ENCODE measurements at places on chromosomes 6 and 20.
A peak's percentile ranks its signal among the peaks of the same experiment; 100 is the strongest.

GRCh38 chr20:57435498-57436222, 44.5 kb downstream of the RBM38 start:
- DNase-seq: peak; percentile 47

GRCh38 chr6:97392735-97393134, 109.7 kb upstream of the MMS22L start:
- DNase-seq: no peak

DNA sequence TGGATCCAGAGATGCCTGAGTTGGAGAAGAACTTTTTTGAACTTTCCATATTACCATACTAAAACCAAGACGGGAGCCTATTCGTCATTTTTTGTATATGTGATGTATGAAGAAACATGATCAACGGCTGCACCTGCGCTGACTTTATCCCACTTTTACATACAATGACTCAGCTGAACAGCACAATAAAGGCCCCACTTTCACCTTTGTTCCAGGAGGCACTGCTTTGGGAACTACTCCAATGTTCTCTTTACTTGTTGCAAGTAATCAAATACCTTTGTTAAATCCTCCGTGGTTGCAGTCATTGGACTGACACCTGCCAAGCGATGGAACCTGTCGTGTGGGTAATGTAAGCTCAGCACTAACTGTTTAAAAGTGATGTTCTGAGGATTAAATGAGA, 17.3 kb upstream of the BTN3A2 start:
- no peak for DNase-seq

DNA sequence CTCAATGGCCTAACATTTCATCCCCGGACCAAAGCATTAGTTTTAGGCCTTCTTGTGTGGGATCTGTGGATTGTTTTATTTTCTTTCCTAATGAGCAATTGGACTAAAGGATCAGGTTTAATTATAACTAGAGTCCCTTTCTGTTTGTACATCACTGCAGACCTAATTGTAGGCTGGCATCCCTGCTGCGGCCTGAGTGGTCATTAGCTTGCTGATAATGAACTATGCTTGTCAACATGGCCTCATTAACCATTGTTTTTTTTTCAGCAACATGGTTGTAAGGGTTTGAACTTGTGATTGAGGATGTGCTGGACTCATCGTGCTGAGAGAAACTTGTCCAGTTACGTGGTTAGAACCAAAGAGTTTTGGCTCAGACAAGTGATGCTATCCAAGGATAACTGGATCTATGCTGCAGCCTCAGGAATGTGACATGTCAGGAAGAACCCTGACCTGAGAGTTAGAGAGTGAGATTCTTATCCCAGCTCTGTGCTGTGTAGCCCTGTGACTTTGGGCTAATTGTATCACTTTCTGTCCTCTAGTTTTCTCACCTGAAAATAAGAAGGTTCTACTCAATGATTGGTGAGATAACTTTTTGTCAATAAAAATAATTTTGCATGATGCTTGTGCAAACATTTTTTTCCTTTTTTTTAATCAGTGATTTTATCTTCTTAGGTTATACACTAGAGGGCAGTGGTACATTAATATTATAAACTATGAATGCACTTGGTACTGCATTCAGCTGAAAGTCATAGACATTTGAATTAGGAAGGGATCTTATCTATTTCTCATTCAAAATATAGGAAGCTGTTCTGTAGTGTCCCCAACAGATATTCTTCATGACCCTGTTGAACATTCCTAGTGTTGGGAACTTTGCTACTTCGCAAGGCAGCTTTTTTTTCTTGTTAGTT, 140.9 kb downstream of the RNF144B start:
- no peak for DNase-seq

DNA sequence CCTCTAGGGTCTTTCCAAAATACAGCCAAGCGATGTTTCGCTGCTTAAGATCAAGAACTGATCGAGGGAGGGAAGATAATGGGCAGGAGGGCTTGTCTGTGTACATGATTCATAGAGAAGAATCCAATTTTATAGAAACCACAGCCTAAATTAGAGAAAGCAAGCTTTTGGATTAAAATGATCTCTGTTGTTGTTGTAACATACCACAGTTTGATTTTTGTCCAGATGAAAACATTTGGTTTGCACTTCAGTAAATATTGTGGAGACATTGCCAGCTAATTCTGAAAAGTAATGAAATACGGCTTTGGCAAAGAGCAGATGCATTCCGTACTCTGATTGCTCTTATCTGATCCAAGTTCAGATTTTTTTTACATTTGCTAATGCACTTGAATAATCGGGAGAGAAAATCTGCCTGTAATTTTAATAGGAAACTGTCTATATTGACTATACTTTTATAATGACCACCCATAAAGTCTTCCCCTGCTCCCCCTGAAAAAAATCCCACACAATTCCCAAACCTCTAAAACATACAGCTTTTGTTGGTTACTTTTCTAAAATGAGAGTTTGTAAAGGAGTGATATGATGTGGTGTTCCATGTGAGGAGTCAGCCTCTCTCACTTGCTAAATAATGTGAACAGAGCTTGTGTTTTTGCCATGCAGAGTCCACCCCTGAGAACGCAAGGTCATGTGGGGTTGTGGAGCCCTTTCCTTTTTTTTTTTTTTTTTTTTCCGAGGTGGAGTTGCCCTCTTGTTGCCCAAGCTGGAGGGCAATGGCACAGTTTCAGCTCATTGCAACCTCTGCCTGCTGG, 199.9 kb downstream of the DTNBP1 start:
- DNase-seq: no peak

- DNase-seq: no peak
These were observed 23.2 kb upstream of the LOC128125822 start for GRCh38 chr6:63549076-63549475.

DNA sequence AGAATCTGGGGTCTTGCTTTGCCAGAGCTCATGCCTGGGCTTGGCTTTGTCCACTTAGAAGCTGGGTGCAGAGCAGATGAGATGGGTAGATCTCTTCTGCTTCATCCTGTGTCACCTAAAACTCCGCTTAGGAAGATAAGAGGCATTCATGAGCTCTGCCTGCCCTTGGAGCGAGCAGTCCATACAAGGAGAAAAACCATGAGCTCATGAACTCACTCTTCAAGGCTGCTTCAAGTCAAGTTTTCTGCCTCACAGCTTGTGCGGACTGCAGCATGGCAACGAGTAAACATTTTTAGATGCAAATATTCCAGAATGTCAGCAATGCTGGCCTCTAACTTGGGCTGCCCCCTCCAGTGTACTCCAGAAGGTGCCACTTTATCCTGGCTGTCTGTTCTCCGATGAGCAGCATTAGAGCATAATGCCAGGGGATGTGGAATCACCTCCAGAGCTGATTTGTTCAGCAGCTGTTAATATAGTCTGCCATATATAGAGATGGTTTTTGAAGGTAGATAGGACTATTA, 10.7 kb upstream of the UQCC2 start:
- DNase-seq: no peak

DNA sequence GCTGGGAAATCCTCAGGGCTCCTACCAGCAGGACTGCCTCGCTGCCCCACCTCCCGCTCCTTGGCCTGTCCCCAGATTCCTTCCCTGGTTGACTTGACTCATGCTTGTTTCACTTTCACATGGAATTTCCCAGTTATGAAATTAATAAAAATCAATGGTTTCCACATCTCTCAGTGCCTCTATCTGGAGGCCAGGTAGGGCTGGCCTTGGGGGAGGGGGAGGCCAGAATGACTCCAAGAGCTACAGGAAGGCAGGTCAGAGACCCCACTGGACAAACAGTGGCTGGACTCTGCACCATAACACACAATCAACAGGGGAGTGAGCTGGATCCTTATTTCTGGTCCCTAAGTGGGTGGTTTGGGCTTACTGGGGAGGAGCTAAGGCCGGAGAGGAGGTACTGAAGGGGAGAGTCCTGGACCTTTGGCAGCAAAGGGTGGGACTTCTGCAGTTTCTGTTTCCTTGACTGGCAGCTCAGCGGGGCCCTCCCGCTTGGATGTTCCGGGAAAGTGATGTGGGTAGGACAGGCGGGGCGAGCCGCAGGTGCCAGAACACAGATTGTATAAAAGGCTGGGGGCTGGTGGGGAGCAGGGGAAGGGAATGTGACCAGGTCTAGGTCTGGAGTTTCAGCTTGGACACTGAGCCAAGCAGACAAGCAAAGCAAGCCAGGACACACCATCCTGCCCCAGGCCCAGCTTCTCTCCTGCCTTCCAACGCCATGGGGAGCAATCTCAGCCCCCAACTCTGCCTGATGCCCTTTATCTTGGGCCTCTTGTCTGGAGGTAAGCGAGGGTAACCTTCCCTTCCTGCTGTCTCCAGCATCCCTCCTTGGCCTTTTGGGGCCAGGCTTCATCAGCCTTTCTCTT, at the start of gene CFB:
Gene CFB, plus strand, starts transcription at position 589 of the 863 bp plus-strand sequence. Its CDS starts 127 bp downstream, at position 716.
- DNase-seq: no peak

DNA sequence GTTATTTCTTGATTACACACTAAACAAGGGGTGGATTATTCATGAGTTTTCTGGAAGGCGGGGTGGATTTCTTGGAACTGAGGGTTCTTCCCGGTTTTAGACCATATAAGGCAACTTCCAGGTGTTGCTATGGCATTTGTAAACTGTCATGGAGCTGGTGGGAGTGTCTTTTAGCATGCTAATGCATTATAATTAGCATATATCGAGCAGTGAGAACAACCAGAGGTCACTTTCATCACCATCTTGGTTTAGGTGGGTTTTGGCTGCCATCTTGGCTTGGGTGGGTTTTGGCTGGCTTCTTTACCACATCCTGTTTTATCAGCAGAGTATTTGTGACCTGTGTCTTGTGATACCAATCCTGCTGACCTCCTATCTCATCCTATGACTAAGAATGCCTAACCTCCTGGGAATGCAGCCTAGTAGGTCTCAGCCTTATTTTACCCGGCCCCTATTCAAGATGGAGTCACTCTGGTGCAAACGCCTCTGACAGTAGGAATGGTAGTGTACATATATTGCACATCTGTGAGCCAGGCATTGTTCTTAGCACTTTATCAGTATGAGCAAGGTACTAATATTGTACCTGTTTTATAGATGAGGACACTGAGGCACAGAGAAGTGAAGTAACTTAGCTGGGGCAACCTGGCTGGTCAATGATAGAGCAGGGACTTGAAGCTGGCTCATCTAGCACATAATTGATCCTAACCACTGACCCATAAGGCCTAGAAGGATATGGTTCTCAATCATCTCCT, 203.7 kb downstream of the NFATC2 start:
- no peak for DNase-seq

DNA sequence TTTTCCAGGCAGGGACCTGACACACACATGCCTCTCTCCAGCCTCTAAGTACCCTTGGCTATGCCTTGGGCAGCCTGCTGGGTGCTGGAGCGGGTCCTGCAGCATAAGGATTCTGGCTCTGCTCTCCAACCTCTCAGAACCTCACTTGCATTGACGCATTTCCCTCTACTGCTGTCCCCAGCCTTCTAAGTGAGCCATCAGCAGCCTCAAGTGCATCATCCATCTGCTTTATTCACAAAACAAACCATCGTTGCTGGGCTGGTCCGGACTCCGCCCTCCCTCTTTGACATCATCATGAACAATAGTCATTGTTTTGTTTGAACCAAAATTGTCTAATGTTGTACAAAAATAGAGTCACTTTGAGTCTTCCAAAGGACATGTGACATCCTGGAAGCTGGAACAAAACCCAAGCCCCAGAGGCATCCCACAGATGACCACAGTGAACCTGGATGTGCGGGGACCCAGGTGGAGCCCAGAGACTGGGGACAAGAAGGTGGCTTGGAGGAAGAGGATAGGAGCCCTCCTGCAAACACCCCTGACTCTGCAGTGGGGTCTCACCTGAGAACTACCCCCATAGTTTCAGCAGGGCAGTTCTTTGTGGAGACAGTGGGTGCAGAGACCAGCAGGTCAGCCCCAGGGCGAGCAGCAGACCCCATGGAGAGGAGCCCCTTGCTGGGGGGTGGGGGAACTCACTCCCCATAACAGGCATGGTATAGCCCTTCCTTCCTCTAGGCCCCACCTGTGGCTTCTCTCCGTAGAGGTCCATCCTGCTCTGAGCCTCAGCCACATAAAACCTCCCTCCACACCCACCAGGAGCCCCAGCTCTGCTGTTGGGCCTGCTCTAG, 230.1 kb downstream of the SYNDIG1 start:
- no peak for DNase-seq

GRCh38 chr20:62352402-62353288, 14.5 kb downstream of the LAMA5 start:
- DNase-seq: no peak

DNA sequence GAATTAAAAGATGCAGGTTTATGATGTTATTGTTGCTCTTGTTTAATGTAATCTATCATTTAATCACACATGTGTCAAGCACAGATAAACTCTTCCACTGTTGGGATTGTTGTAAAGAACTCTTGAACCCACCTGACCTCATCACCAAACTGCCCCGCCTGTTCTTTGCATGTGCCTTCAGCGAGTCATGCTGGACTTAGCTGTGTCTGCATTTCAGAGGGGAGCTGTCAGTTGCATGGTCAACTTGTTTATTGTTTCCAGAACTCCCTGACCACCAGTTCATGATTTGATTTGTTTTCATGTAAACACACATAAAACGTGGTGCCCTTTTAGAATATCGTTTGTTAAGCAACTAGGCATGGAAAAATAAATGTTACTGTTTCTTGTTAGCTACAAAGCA, 93.6 kb downstream of the KHDC1L start:
- no peak for DNase-seq

DNA sequence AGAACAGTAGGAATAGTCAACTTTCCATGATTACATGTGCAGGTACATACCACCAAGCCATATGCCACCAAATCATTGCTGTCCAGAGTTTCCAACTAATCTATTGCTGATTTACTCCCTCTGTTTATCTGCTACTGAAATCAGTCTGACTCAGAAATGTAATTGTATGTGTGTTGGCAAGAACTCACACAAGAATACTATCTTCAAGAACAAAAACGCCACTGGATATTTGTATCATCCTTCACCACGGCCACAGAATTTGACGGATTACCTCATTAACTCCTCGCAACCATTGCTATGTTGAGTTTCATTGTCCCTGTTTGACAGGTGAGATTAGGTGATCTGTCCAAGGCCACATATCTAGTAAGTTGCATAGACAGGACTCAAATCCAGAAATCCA, 159.2 kb downstream of the GMPR start:
- DNase-seq: no peak

GRCh38 chr6:13462458-13463327, 24.7 kb downstream of the GFOD1 start:
- DNase-seq: no peak

GRCh38 chr20:56143759-56144158, 104.8 kb upstream of the MC3R start:
- DNase-seq: no peak

- DNase-seq: no peak
These were observed 37.8 kb downstream of the RREB1 start for GRCh38 chr6:7145585-7145884.

Measured in activated CD4-positive, alpha-beta T cell treated with anti-CD3 and anti-CD28 coated beads, Interleukin-2, amount 50 U/mL, for 1 hour (primary cell).